Astrocyte of the cerebellum (primary cell): ENCODE measurements at places on chromosomes 1 and 21.

- DNase-seq = no peak
Observed at GRCh38 chr1:31755197-31755611, 8.9 kb downstream of the ADGRB2 start.

DNA sequence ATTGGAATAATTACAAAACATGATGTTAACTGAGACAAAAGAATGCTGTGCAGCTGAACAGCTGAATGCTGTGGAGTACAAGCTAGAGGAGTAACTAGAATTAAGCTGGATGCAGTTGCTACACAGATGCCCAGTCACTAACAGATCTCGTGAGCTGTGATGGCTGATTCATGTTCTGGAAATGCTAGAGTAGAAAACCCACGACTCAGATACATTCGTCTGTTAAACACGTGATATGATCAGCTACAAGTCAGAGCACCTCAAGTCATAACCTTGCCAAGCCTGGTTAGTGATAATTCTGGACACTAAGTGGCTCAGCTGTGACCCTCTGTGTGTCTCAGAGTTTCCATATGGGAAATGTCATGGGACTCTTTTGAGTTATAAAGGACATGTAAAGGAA is 89.7 kb upstream of the ESRRG start:
- DNase-seq = no peak

DNA sequence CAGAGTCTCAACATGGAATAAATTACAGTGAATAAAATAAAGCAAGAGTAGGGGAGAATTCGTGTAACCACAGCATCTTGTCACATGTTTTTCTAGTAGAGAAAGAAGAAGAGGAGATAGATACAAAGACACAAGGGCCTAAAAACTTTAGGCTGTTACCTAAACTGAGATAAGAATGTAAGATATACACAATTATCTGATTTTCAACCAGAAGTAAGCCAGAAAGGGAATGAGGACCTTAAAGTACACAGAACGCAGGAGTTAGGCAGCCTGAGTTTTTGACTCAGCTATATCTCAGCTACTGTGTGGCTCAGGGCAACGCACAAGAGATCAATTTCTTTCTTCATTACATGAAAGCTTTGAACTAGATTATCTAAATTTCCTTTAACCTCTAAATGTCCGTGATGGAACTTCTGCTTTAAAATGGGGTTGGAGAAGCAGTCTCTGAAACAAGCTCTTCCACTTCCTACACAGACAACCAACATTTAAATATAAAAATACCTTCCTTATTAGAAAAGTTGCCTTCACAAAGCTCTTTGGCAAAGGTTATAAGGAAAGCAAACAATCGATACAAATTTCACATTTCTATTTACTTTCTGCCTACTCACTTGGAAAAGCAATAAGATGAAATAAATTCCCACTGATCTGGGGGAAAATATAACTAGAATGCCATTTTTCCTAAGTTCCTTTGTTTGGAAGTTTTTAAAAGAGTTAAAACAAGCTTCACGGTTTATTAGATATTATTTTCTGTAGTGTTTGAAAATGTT is 5.2 kb upstream of the RGS13 start:
- no peak for DNase-seq

- DNase-seq = no peak
Observed at GRCh38 chr1:39955547-39956539, 898 bp downstream of the MFSD2A start.

GRCh38 chr1:64497088-64497883 is 27.4 kb downstream of the CACHD1 start:
- peak; percentile 65 for DNase-seq

- no peak for DNase-seq
Observed at GRCh38 chr1:163772246-163772645, 450.5 kb downstream of the NUF2 start.

- DNase-seq = no peak
Observed at GRCh38 chr1:202149566-202149965, 5.0 kb upstream of the ARL8A start.

- no peak for DNase-seq
Observed at GRCh38 chr1:4755301-4755845, 101.0 kb downstream of the AJAP1 start.

GRCh38 chr1:84370831-84371394 is 27.4 kb upstream of the DNASE2B start:
- no peak for DNase-seq

DNA sequence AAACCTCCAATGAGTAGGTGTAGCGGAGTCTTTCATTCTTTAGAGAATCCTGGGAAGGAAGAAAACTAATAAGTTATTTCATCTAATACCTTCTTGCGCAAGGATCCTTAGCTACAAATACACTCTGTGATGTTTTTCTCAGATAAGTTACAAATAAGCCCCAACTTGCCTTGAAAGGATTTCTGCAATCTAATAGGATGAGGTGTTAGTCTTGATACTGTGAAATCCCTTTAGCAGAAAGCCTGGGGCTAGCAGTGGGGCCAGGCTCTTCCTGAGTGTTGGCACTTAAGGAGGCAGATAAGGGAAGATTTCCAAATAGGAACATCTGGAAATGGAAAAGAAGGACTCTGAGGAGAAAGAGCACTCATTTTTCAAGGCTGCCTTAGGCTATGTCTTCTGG is 168.0 kb upstream of the DAB1 start:
- DNase-seq = no peak

- DNase-seq = no peak
Observed at GRCh38 chr1:32924881-32925344, 23.7 kb upstream of the TMEM54 start.

DNA sequence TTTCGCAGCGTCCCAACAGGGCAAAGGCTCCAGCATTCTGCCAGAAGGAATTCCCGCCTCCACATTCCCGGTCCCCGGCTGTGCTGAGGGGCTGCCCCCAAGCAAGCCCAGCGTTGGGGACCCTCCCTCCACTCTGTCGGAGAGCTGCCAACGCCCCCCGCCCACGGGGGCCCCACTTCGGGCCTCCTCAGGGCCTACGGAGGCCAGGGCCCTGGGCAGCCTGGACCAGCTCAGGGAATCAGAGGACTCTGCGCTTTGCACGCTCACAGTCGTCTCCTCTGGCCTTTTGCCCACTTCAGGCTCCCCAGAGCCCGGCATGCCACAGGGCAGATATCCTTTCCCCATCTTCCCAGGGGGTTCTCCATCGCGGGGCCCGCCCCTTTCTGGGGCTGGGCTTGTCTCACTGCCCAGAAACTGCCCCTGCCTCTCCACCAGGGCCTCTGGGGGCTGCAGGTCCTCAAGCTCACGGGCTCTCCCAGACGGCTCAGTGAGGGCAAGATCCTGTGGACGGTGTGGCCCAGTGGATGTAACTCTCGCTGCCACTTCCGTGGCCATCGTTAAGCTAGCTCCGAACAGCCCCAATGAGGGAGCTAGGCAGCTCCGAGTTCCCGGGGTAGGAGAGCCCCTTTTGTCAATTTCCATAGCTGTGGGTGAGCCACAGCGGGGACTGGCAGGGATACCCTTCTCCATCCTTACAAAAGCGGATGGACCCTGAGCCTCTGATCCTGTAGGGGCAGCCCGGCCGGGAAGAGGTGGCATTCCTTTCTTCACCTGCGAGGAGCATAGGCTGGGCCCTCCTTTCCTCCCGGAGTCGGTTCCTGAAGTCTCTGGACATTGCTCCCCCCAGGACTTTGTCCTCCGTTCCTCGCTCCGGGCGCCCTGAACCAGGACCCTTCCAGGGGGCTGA is 2.8 kb downstream of the ITPKB start:
- no peak for DNase-seq

DNA sequence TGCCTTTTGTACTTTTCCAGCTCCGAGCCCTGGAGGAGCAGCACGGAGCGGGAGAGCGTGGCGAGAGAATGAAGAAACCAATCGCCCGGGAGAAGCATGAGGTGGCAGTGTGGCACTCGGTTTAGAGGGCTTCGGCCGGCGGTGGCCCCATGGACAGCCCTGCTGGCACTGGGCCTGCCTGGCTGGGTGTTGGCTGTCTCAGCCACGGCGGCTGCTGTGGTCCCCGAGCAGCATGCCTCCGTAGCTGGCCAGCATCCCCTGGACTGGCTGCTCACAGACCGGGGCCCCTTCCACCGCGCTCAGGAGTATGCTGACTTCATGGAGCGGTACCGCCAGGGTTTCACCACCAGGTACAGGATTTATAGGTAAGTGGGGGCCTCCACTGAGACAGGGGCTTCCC is 59.0 kb downstream of the BRINP2 start:
- DNase-seq = no peak

DNA sequence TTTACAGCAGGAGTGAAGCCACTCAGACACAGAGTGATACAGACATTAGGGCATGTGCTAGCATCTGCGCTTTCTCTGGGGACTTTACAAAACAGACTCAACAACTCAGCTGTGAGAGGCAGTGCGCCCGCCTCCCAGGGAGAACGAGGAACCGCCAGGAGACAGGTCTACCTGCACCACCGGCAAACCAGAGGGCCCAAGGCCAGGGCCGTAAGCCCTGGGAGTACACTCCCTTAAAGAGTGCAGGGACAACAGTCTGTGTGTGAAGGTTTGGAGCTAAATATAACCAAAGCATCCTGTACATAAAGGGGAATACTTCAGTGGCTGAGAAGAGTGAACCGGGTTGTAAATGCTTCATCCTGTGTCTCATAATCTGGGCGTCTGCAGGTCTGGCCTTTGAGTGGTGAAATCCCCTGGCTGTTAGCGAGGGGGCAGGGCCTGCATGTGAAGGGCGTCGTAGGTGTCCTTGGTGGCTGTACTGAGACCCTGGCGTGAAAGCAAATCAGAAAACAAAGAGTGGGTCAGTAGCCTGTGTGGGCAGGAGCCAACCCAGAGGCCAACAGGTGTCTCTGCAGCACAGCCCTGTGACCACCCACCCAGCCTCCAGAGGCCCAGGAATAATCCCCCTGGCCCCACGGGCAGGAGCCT is 86.9 kb downstream of the CD247 start:
- DNase-seq = no peak

GRCh38 chr1:119582801-119583200 is 65.3 kb downstream of the ZNF697 start:
- DNase-seq = peak; percentile 24

GRCh38 chr1:164953815-164954214 is 394.8 kb downstream of the PBX1 start:
- DNase-seq = no peak

GRCh38 chr1:56688522-56689026 is 43.5 kb downstream of the PRKAA2 start:
- peak; percentile 60 for DNase-seq

DNA sequence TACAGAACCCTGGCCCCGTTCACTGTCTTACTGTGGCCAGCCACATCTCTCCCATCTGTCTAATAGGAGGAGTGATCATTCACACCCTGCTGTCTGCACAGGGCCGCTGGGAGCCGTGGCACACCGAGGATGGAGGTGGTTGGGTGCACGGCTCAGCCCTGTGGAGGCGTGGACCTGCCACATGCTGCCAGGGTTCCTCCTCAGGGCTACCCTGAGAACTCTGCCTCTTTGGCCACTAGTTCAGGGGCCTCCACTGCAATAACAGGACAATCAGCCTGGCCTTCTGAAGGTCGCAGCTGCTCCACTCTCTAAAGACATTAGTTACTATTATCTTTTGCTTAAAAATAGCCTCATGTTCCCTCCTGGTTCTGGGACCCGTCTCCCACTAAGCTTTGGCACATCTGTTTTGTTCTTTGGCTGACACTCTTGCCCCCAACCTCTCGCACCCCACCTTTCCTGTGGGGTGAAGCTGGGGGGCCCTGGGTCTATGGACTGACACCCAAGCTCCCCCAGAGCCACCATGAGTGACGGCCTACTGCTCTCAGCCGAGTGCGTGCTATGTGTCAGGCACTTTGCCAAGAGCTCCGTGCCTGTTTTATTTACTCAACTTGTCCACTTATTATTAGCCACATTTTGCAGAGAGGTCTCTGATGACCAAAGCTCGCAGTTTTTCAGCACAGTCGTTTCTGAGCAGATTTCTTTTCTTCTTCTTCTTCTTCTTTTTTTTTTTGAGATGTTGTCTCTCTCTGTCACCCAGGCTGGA is 66.3 kb downstream of the ARHGEF10L start:
- no peak for DNase-seq

DNA sequence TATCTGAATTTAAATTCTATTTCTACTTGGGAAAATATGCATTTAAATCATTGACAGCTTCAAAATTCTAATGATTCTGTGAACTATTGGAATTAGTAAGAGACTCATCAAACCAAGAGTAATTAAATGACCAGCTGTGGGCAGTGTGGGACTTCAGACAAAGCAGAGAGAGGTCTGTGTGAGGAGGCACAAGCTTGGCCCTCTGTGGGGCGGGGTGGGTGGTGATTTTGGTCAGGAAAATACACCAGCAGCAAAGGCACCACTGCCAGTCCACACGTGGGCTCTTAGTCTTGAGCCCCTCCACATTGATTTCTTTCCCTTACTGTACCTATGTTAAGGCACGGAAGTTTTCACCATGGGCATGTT is 39.2 kb upstream of the RAB4A start:
- no peak for DNase-seq

DNA sequence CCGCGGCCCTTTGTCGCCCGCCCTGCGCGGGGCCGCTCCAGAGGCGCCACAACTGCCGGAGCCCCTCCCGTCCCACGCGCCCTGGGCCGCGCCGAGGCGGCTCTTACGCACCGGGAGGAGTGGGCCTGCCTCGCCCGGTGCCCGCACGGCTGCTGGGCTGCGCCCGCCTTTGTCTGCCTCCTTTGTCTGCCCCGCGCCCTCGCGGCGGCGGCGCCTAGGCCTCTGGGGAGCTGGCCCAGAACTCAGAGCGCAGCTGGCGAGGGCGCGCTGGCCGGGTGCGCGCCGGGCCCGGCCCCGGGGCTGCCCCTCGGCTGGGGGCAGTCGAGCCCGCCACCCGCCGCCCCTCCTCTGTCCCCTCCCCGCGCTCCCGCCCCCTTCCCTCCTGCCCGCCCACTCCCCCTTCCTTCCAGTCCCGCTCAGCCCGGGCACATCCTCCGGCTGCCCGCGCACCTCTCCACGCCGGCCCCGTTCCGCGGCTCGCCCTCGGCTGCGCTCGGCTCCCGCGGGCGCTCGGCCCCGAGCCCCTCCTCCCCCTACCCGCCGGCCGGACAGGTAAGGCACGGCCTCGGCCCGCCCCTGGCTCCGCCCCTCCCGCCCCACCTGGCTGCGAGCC is at the start of gene DRAXIN:
TSS of gene DRAXIN (plus strand) at position 409 of the 613 bp plus-strand sequence. CDS start 14,549 bp downstream, outside the sequence.
- no peak for DNase-seq

DNA sequence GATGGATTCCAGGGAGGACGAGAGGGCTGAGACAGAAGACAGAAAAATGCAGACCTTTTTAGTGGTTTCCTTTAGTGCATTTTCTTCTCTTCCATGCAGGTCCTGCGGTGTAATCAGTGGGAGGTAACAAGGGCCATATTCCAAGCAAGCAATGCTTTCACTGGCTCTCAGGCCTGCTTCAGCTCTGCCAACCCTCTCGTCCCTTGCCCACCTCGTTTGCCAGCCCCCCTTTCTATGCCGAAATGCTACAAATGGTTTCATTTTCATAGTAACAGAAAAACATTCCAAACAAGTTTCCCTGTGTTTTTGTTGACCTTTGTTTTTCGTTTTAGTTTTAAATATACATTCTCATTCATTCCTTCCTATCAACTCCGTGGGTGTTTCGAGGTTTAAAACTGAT is 443.1 kb downstream of the TTLL7 start:
- peak; percentile 24 for DNase-seq
